ENCODE measurements at places on chromosomes 16 and 17.

DNA sequence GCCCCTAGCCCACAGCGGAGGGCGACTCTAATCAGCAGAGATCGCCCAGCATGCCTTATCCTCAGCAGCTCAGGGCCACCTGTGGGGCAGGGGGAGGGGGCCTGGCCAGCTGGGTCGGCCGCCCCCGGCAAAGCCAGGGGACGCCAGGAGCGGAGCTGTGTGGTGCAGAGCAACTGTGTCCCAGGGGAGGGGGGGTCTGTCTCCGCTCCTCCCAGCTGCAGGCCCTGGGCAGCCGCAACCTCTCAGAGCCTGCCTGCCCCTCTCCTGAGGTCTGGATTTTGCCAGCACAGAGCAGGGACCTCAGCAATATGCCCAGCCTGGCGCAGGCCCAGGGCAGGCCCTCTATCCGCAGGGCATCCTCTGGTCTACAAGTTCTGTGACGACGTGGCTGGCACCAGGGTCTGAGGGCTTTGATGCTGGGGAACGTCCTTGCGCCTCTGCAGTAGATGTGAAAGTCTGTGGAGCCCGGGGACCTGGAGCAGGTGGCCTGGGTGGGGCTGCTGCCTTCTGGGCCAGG is 36.5 kb upstream of the SLC38A10 start:
- no peak for DNase-seq

DNA sequence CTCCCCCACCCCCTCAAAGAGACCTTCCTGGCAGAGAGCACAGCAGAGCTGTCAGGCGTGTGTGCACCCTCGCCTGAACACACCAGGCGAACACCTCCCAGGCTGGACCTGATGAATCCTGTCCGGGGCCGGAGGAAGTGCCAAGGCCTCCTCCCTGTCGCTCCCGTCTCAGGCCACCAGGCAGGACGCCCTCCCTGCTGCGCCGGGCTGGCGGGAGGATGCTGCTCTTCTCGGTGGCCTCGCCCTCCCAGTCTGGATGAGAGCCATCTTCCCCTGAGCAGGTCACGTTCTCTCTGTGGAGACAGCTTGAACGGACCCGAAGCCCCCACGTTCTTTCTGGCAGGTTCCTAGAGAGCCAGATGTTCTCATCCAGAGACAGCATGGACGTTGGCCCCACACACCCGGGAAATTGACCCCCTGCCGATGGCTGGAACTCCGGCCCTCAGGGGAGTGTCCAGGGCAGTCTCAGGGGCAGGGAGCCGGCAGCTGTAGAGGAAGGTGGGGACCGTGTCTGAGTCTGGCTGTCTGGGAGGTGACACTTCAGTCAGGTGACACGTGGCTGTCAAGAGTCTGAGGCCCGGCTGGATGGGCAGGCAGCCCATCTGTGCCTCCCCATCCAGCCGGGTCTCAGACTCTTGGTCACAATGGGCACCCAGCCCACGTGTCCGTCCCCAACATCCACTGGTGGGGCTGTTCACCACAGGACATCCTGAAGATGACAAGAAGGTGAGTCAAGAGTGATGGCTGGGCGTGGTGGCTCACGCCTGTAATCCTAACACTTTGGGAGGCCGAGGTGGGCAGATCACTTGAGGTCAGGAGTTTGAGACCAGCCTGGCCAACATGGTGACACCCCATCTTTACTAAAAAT is 5.0 kb upstream of the TIMP2 start:
- no peak for DNase-seq

DNA sequence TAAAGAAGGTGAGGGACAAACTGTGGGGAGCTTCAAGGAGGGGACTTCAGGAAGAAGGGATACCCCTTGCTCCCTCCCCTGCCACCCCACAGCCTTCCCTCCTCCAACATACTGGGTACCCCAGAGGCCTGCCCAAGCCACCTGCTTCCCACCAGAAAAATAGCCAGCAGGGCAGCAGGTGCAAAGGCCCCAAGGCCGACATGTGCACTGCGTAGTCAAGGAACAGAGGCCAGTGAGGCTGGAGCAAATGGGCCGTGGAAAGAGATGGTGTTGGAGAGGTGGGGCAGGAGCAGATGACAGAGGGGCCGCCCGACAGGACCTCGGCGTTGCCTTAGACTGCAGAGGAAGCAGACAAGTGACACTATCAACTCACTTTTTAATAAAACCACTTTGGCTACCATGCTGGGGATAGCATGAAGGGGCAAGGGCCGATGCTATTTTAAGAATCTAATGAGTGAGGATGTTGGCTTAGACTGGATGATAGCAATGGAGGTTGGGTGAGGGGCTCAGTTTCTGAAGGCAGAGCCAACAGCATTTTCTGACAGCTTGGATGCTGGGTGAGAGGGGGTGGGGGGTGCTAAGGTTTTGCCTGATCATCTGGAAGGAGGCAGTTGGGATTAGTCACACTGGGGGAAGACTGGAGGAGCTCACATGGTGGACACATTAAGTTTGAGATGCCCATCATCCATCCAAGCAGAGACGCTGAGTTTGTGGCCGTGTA is 72.8 kb upstream of the TOB1 start:
- no peak for DNase-seq

DNA sequence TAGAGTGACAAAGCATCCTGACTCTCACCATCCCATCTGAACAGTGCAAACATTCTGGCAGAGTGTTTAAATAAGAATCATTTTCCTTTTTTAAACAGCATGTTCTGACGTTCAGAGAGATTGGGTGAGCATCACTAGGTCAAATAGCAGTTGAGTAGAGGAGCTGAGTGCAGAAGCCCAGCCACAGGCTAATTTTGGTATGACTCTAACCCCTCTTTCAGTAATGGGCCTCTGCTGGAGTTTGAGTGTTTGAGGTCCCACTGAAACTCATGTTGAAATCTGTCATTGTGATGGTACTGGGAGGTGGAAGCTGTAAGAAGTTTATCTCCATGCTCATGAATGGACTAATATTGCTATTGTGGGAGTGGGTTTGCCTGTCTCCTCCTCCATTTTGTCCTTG is 194.4 kb downstream of the SALL1 start:
- DNase-seq, result no peak

DNA sequence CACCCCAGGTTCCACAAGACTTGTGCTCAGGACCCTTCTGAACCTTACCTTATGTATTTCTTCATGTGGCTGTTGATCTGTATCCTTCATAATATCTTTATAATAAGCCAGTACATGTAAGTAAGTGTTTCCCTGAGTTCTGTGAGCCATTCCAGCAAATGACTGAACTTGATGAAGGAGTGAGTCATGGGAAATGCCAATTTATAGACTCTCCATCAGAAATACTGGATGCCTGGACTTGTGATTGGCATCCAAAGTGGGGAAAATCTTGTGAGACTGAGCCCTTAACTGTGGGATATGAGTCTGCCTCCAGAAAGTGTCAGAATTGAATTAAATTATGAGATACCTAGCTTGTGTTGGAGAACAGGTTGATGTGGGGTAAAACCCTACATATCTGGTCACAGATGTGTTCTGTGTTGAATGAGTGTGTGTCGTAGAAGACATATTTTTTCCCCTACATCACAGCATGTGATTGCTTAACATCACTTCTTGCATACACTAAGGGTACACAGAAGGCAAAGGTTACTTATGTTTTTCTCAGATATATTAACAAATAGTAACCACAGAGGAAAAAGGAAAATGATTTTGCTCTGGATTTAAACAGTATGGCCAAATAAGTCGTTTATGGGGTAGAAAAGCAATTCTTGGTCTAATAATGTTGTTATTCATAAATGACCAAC is 70.2 kb upstream of the NETO2 start:
- no peak for DNase-seq

DNA sequence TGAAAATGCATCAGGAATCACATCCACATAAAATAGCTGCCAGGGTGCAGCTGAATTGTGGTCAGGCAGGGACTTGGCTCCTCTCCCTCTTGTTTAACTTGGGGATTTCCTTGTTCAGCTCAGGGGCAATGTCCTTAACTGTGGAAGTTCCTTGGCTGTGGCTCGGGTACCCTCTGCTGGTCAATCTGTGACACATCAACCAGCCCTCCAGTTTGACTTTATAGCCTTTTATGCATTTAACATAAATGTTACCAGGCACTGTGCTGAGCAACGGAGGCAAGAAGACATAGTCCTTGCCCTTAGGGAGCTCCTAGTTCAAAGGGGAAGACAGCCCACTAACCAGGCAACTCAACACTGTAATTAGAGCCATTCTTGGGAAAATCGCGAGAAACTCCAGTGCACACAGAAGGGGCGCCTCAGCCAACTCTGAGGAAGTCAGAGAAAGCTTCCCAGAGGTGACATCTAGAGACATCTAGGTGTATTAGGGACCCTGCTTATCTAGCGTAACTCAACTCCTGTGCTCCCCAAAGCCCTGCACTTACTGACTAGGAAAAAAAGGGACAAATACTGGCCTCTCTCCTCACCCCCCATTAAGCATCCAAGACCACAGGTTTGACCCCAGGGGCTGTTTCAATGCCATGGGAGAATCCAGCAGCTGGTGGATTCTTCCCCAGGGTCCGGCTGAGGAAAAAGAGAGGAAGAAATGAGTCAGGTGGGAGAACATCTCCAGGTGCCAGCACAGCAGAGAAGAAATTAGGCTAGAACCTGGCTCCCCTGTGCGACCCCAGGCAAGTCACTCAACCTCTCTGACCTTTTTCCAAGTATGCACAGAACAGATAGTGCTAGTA is 17.3 kb upstream of the EEF2K start:
- peak; percentile 84 for DNase-seq

DNA sequence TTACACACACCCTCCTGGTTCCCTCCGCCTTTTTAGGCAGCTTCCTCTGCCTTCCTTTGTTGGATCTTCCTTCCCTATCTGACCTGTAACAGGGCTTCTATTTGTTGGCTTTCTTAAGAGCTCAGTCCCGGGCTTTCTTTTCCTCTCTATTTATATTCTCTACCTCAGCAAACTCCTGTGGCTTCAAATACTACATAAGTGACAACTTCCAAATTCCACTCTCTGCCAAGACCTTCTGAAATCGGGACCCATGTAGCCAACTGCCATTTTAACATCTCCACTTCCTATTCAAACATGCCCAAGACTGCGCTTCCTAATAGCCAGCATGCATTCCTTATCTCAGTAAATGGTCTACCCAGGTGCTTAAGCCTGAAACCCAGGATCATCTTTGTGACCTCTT is 128.1 kb downstream of the MRTFB start:
- DNase-seq, result no peak

DNA sequence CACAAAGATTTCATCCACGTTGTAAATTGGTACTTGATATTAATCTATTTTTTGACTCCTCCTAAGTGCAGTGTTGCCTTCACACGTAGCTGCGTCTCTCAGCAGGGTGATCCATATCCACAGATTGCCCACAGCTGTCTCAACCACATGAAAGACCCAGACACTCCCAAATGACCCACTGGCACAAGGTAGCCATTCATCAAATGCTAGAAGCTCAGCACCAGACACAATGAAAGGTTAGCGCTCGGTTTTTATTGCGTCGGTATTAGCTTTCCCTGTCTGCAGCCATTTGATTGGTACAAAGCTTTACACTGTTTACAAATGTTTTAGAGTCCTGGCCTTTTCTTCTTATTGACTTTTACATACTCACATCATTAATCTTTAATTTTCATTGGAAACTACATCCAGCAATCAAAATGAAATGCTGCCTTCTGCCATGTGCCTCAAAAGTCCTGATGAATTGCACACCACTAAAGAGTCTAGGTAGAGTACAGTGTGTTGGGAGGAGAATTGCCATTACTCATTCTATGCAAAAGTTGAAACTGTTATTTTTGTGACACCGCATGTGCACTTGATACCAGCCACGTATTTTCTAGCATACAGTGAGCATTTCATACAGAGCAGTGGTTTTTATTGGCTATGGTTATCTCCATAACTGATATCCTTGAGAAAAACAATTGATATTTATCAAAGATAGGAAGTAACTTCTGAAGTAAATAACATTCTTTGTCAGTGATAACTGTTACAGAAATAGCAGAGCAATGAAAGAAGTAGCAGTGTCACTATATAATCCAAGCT is 127.3 kb upstream of the NUDT7 start:
- DNase-seq, result peak; percentile 74

- no peak for DNase-seq
Observed at GRCh38 chr16:50884066-50884860, 142.4 kb downstream of the CYLD start.

DNA sequence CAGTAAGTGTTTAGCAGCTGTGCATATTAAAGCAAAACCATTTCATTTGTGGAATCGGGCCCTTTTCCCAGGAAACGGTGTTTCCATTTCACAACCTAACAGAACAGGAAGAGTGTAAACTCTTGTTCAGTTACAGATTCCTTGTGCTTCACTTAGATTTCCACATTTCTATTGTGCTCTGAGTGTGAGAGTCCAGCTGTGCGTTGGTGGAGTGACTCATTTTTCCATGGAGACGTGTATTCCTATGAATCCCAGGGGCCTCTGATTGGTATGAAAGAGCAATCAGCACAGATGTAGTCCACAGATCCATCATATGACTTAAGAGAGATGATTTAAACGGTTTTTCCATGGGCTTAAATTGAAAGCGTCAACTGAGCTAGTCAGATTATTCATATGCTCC is 13.3 kb upstream of the CAVIN1 start:
- DNase-seq, result no peak

- no peak for DNase-seq
Observed at GRCh38 chr17:41593306-41593981, 6.7 kb upstream of the KRT14 start.

- DNase-seq, result no peak
Observed at GRCh38 chr16:88423448-88423850, 29.6 kb upstream of the ZFPM1 start.

GRCh38 chr17:81434072-81434471 is 38.8 kb downstream of the BAHCC1 start:
- DNase-seq, result no peak

DNA sequence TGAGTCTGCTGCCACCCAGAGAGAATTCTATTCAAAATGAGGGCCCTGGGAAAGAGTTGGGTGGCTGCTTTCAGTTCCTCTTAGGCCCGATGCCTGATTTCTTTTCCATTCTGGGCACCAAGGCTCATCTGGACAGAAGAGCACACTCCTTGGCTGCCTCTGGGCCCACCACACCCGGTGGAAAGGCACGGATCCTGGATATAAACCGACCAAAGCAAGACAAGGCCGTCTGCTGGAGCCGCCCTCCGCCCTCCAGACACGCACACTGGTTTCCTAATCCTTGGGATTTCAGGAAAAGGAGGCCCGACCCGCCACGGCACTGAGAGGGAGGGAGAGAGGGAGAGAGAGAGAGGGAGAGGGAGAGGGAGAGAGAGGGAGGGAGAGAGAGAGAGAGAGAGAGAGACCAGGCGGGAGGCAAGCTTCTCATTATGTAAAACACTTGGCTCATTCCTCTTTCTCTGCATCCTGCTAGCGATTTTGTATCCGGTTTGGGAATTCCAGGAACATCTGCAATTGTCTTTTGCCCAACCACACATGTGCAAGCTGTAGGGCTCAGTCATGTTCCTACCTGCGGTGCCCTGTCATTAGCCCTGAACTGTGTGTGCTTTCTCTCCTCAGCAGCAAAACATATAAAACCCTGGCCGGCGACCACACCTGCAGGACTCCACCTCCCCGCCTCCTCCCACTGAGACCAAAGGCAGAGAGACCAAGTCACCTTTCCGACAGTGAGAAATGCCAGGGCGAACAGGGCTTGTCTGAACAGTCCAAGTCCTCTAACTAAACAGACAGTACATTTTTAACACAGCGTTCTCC is 347.2 kb downstream of the SOX9 start:
- peak; percentile 43 for DNase-seq

All from DMS153 (cell line).